ENCODE measurements at places on chromosomes 5 and 9. TPM values are rescaled to one million over a fixed set of nuclear protein-coding genes. Genes with fewer than 3 reads are reported as not detected.

GRCh38 chr5:171080186-171080938 lies 218.5 kb downstream of the RANBP17 start:
- DNase-seq = peak; percentile 60

DNA sequence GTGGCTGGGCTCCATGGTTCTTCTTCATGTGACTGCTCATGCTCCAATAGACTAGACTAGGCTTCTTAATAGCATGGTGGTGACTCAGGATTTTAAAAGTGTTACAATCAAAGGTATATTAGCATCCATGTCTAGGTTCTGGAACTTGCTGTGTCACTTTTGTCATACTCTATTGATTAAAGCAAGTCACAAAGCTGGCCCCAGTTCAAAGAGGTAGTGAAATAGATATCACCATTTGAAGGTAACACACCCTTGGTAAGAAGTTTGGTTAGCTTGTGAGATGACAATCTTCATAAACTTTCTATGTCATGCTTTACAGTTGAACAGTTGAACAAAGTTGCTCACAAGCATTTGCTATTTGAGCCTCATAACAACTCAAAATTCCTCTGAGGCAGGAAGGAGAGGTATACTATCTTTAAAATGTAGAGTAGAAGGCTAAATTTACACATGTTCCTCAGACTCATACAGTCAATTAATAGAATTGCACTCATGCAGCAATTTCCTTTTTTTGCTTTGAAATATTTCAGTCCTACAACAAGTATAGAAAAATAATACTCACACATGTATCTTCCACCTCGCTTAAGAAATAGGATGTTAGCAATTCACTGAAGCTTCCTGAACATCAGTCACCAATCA lies 56.8 kb upstream of the TMEM252 start:
- no peak for DNase-seq

DNA sequence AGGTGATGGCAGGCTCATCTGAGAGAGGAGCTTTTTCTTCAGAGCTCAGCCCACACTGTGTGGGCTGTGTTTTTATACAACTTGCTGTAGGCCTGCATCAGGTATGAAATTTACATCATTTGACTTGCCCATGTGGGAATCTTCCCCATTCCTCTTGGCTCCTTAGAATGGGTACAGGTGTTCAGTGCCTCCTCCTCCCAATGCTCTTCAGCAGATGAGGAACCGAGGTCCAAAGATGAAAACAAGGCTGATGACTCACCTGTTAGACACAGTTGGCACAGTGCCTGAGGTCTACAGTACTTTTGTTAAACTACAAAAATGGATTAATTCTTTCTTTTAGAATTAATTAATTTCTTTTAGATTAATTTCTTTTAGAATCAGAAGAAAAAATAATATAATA lies 20.8 kb downstream of the PAPPA start:
- DNase-seq = no peak

GRCh38 chr9:131276094-131276888 lies at the start of gene FAM78A:
Gene FAM78A (minus strand): TSS chr9:131276510. CDS start chr9:131276179, 331 bp downstream.
- DNase-seq = no peak

DNA sequence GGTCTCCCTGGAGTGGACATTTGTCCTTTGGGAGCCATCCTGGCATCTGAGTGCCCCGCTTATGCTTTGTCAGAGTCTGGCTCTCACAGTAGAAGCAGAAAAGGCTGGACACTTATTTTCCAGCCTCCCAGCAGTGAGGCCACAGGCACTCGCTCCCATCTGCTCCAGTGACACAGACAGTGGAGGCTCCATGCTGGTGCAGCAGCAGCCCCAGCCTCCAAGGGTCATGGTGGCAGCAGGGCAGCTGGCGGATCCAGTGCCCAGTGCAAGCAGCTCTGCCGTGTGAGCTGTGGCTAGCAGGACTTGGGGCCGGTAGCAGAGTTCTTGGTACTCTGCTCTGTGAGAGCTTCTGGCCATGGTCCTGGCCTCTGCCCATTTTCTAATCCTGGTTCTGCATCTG lies 157.3 kb upstream of the ALDH1B1 start:
- no peak for DNase-seq

Gene PCDHA6
- total RNA-seq = not detected

Gene ANKRD18A
- 1.6 TPM for total RNA-seq

Gene PRSS3
- total RNA-seq = 5.3 TPM
